ENCODE measurements at places on chromosomes 4 and X.
A peak's percentile ranks its signal among the peaks of the same experiment; 100 is the strongest.

DNA sequence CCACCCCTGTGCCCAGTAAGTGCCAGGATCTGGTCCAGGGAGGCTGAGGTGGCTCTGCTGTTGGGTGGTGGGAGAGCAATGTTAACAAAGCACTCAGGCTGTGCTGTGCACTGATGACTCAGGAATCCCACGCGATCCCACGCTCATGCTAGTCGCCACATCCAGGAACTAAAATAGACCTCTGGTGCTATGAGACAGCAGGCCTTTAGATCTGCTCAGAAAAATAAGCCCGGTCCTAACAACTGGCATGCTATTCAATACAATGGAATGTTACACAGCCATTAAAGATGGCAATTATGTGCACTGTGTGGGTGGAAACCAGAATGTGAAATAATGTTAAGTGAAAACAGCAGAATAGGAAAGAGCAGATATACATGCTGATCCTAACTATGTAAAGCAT lies 26.0 kb downstream of the ARL13A start:
- no peak overlapping the region for H3K27ac ChIP-seq
- peaks cover 16% of the 10 kb centered on the region for H3K4me1 ChIP-seq
- H3K36me3 ChIP-seq, result no peaks in the 10 kb centered on the region
- peak; percentile 4 for DNase-seq
- no peaks in the 10 kb centered on the region for H3K27me3 ChIP-seq
- H3K4me3 ChIP-seq, result no peak overlapping the region

GRCh38 chr4:89294573-89295269 lies 12.9 kb downstream of the GPRIN3 start:
- no peak overlapping the region for H3K4me3 ChIP-seq
- DNase-seq, result no peak
- H3K27me3 ChIP-seq, result no peaks in the 10 kb centered on the region
- 0 out of 2 replicates have a peak, but pooled peaks cover 7% of the 10 kb centered on the region for H3K4me1 ChIP-seq

GRCh38 chrX:12065251-12065650 lies 73.0 kb upstream of the FRMPD4 start:
- H3K4me3 ChIP-seq, result no peak overlapping the region
- no peak for DNase-seq
- no peaks in the 10 kb centered on the region for H3K27me3 ChIP-seq

DNA sequence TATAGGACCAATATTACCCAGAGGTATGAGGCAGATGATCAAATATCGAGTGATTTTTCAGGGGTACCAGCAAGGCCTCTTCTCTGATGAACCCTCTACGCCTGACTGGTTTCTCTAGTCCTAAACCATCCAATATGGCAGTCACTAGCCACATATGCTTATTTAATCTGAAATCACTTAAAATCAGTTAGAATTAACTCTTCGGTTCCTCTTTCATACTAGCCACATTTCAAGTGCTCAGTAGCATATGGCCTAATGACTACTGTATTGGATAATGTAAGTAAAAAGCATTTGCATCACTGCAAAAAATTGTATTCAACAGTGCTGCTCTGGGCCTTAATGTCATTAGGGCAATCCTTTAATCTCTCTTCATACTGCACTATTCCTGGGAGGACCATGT lies 4.4 kb upstream of the APBB2 start:
- H3K4me1 ChIP-seq, result peaks cover 18% of the 10 kb centered on the region
- H3K36me3 ChIP-seq, result no peaks in the 10 kb centered on the region
- DNase-seq, result no peak

GRCh38 chrX:13001097-13001496 lies 26.2 kb downstream of the TMSB4X start:
- no peaks in the 10 kb centered on the region for H3K27me3 ChIP-seq
- no peaks in the 10 kb centered on the region for H3K36me3 ChIP-seq
- no peak for DNase-seq
- no peaks in the 10 kb centered on the region for H3K4me1 ChIP-seq

DNA sequence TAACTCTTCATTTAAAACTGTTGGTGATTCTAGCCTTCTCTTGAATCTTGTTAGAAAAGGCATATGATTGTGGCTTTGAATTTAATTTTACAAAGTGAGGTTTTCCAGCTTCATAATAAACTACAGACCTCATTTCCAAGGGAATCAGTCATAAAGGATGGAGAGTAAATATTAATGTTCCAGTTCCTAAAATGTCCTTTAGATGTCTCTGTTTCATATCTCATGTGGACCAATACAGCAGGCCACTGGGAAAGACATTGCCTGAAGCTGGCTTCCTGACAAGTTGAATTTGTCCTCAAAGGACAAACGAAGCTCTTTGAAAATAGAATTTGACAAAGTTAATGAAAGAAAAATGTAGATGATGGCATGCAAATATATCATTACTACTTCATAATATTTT lies 125.4 kb downstream of the ZNF330 start:
- H3K27ac ChIP-seq, result no peak overlapping the region
- H3K36me3 ChIP-seq, result no peaks in the 10 kb centered on the region
- no peaks in the 10 kb centered on the region for H3K27me3 ChIP-seq
- DNase-seq, result peak; percentile 13

GRCh38 chr4:137421796-137422195 lies 110.5 kb downstream of the PCDH18 start:
- H3K27me3 ChIP-seq, result no peaks in the 10 kb centered on the region
- no peaks in the 10 kb centered on the region for H3K4me1 ChIP-seq
- H3K36me3 ChIP-seq, result no peaks in the 10 kb centered on the region
- no peak overlapping the region for H3K27ac ChIP-seq
- DNase-seq, result no peak

DNA sequence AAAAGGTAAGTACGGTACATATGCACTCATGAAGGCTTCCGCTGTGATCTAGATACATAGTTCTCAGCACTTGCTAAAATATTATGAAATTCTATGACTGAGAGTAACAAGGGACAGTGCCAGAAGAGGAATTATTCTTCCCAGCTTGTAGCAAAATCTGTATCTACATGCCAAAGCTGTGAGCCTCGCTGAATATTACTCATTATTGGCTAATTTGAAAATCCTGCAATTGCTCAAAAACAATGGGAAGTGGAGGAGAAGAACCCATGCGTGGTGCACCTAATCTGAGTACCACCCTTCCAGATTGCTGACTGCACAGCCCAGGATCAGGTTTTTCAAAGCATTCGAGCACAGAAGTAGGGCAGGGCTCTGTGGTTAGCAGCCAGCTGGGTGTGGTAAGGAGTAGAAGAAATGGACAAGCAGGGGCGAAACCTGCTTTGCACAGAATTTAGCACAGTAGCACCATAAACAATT lies 17.4 kb upstream of the PDCL2 start:
- no peaks in the 10 kb centered on the region for H3K27me3 ChIP-seq
- H3K4me3 ChIP-seq, result no peak overlapping the region
- no peak overlapping the region for H3K27ac ChIP-seq
- no peaks in the 10 kb centered on the region for H3K36me3 ChIP-seq

- no peak overlapping the region for H3K27ac ChIP-seq
- no peak overlapping the region for H3K4me3 ChIP-seq
Observed at GRCh38 chr4:13580036-13580435, 35.7 kb upstream of the NKX3-2 start.

DNA sequence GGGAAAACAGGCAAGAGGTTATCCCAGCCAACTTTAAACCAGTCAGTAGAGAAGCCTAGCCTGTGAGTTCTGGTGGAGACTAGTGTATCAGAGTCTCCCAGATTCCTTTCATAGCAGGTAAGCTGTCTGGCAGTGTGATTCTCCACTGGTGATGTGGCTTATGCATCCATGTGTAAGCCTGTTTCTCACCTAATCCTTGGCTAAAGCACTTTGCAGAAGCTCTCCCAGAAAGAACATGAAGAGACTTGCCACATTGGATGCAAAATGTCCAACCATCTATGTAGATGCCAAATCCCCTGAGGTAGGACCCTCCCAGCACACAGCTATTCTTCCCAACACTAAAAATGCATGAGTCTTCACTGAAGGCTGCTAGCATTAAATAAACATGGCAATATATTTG lies 111.7 kb downstream of the CHRNA9 start:
- peaks cover 42% of the 10 kb centered on the region for H3K4me1 ChIP-seq
- DNase-seq, result no peak
- no peaks in the 10 kb centered on the region for H3K36me3 ChIP-seq
- H3K4me3 ChIP-seq, result no peak overlapping the region
- H3K27me3 ChIP-seq, result no peaks in the 10 kb centered on the region

- H3K4me1 ChIP-seq, result no peaks in the 10 kb centered on the region
- H3K27me3 ChIP-seq, result no peaks in the 10 kb centered on the region
- H3K4me3 ChIP-seq, result no peak overlapping the region
Observed at GRCh38 chr4:144509088-144510015, 136.6 kb upstream of the HHIP start.

DNA sequence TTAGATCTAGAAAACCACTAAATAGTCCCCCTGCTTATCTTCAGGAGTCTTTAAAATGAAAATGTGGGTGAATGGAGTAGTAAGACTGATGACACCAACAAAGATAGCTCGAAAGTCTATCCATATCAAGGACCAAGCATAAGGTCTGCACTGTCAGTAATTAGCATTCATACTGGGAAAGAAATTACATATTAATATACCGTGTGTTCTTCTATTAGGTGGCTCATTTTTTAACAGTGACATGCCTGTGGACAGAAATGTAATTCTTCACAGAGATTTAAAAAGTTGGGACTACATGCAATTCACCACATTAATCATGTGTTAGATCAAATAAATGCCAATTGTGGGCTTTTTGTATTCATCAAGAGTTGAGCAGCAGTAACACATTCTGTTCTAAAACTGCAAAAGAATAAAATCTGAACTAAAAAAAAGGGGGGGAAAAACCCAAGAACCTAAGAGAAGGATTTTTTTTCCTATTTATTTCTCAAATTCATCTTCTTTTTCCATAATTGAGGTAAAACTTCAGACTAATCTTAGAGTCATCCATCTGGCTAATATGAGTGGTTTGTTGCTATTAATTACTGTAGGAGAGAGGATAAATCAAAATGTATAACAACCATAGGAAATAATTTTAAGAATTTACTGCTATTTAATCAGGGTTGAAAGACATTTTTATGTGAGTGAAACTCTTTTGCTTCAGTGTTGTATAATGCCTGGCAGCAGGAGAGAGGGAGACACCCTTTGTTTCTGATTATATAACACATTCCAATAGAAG lies 386.7 kb upstream of the IGFBP7 start:
- no peak overlapping the region for H3K27ac ChIP-seq
- H3K4me1 ChIP-seq, result no peaks in the 10 kb centered on the region
- H3K4me3 ChIP-seq, result no peak overlapping the region
- DNase-seq, result no peak
- H3K36me3 ChIP-seq, result no peaks in the 10 kb centered on the region

- H3K4me1 ChIP-seq, result no peaks in the 10 kb centered on the region
- no peaks in the 10 kb centered on the region for H3K27me3 ChIP-seq
- H3K27ac ChIP-seq, result no peak overlapping the region
- H3K4me3 ChIP-seq, result no peak overlapping the region
Observed at GRCh38 chr4:148315049-148315448, 127.2 kb downstream of the NR3C2 start.

DNA sequence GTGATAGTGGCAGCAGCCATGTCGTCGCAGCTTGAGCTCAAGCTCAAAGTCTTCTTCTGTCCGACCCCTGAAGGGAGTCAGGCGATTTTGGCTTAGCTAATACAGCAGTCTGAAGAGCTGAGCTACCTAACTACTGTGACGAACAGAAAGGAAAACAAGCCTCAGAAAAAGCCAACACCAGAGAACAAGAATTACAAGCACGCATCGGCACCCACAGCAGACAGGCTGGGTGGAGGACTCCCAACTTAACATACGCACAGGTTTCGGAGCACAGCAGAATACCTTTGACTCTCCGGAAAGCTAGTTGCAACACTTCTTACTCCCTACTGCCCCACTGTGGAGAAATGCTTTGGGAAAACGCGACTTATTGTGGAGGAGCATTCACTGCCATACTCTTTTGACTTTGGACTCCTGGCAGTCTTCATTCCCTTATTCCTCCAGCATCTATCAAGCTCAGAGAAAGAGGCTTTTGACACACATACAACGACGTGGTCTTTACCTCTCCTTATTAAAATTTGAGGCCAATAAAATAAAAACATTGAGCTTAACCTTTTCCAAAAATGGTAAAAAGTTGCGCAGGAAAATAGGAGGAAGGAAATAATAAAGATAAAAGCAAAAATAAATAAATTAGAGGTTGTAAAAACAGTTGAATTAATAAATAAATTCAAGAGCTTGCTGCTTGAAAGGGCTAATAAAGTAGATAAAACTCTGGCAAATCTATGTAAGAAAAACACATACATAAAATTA lies 41.3 kb upstream of the GPC3 start:
- peak; percentile 84 for DNase-seq
- no peaks in the 10 kb centered on the region for H3K36me3 ChIP-seq
- H3K4me1 ChIP-seq, result peaks cover 46% of the 10 kb centered on the region
- H3K27ac ChIP-seq, result peak overlapping the region; percentile 76
- peak overlapping the region; percentile 65 for H3K4me3 ChIP-seq
- no peaks in the 10 kb centered on the region for H3K27me3 ChIP-seq

- no peak overlapping the region for H3K27ac ChIP-seq
- no peaks in the 10 kb centered on the region for H3K4me1 ChIP-seq
- H3K4me3 ChIP-seq, result no peak overlapping the region
- peaks cover 13% of the 10 kb centered on the region for H3K36me3 ChIP-seq
Observed at GRCh38 chr4:67659065-67659464, 41.9 kb downstream of the UBA6 start.

DNA sequence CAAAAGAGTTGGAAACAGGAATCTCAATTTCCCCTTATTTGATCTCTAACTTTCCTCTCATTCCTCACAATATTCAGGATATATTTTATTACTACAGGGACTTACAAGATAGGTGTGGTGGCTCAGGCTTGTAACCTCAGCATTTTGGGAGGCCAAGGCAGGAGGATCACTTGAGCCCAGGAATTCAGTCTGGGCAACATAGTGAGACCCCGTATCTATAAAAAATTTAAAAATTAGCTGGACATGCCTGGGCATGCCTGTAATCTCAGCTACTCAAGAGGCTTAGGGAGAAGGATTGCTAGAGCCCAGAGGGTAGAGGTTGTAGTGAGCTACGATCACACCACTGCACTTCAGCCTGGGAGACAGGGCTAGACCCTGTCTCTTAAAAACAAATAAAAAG lies 200.4 kb downstream of the CAMK2D start:
- DNase-seq, result no peak
- no peak overlapping the region for H3K4me3 ChIP-seq
- H3K27ac ChIP-seq, result peak overlapping the region; percentile 27
- no peaks in the 10 kb centered on the region for H3K27me3 ChIP-seq
- no peaks in the 10 kb centered on the region for H3K4me1 ChIP-seq

- H3K4me1 ChIP-seq, result no peaks in the 10 kb centered on the region
- H3K27me3 ChIP-seq, result no peaks in the 10 kb centered on the region
- no peak overlapping the region for H3K27ac ChIP-seq
- no peak for DNase-seq
- no peak overlapping the region for H3K4me3 ChIP-seq
- no peaks in the 10 kb centered on the region for H3K36me3 ChIP-seq
Observed at GRCh38 chr4:114149-114548, 10.2 kb upstream of the ZNF718 start.

GRCh38 chrX:41449615-41450014 lies 2.5 kb downstream of the NYX start:
- no peaks in the 10 kb centered on the region for H3K36me3 ChIP-seq
- H3K4me3 ChIP-seq, result no peak overlapping the region
- H3K4me1 ChIP-seq, result no peaks in the 10 kb centered on the region
- no peaks in the 10 kb centered on the region for H3K27me3 ChIP-seq
- DNase-seq, result no peak

All from HepG2 (cell line).